ENCODE measurements at places on chromosomes 12 and 14.
A peak's percentile ranks its signal among the peaks of the same experiment; 100 is the strongest.

GRCh38 chr12:5434647-5435560 lies 3.0 kb downstream of the NTF3 start:
- H3K4me1 ChIP-seq = peaks cover 7% of the 10 kb centered on the region
- H3K27me3 ChIP-seq = no peaks in the 10 kb centered on the region

DNA sequence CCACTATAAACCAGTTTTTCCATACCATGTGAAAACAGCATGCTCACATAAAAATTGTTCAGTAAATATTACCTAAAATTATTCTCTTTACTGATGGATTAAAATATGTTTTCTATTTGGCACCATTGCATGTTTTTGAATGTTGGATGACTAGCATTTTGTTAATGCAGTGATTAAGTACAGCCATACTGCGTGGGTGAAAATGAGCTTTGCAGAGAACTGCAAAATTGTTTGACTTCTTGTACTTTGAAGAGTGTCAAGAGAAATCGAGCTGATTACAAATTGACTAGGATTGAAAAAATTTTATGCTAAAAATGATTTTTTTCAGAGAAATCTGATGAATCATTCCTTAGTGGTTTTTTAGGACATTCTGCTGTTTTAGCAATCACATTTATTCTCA lies 452.9 kb downstream of the RPL10L start:
- no peaks in the 10 kb centered on the region for H3K36me3 ChIP-seq
- no peak overlapping the region for H3K27ac ChIP-seq

DNA sequence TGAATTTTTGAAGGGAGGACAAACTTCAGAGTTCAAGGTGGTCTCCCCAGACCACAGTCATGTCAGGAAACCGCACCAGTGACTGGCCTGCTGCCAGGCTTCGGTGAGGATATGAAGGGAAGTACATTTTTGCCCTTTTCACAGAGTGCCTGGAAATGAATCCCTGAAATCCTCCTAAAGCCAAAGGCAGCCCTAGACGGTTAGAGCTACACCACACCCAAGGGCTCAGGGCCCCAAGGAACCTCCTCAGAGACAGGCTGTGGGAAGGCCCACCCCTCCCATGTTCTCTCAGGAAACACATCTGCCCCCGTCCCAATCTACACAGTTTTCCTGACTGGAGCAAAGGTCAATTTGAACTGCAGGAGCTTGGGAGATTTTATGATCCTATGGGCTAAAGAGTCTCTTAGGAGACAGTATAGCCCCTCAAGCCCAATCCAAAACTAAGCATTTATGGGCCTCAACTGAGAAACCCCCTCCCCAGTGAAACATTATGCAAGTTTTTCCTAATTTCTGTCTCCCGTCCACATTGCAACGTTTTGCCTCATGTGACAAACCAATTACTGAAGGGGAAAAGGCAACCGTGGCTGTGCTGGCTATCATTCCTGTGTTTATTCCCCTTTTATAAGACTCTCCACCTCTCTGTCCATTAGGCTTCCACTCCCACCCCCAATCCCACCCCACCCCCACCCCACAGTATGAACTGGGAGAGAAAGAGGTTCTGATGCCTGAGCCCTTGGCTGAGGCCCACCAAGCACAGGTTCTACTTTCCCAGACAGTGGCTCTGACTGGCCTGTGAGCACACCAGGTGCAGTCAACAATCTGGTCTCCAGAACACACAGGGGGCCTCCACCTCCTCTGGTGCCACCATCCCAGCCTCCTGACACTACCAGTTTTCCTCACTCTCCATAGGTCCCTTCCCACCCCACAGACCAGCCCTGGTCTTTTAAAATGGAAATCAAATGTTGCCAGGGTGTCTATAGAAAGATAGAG lies 9.6 kb upstream of the RNASE1 start:
- no peaks in the 10 kb centered on the region for H3K27me3 ChIP-seq

- H3K4me1 ChIP-seq = peaks cover 86% of the 10 kb centered on the region
- H3K27ac ChIP-seq = peak overlapping the region; percentile 94
- no peaks in the 10 kb centered on the region for H3K27me3 ChIP-seq
- no peak overlapping the region for H3K4me3 ChIP-seq
Measured at GRCh38 chr12:19453961-19454360, 14.7 kb downstream of the AEBP2 start.

- H3K36me3 ChIP-seq = no peaks in the 10 kb centered on the region
- H3K27me3 ChIP-seq = no peaks in the 10 kb centered on the region
- peak overlapping the region; percentile 77 for H3K27ac ChIP-seq
- peaks cover 47% of the 10 kb centered on the region for H3K4me1 ChIP-seq
- no peak overlapping the region for H3K4me3 ChIP-seq
Measured at GRCh38 chr14:65926935-65927700, 514.6 kb downstream of the FUT8 start.

GRCh38 chr12:65279369-65280112 lies 1.1 kb downstream of the MSRB3 start:
- H3K4me1 ChIP-seq = peaks cover 20% of the 10 kb centered on the region
- H3K27ac ChIP-seq = no peak overlapping the region
- peaks cover 47% of the 10 kb centered on the region for H3K27me3 ChIP-seq
- no peak for DNase-seq
- no peaks in the 10 kb centered on the region for H3K36me3 ChIP-seq
- H3K4me3 ChIP-seq = peak overlapping the region; percentile 80

- DNase-seq = no peak
- H3K27ac ChIP-seq = no peak overlapping the region
- H3K4me1 ChIP-seq = peaks cover 21% of the 10 kb centered on the region
- no peaks in the 10 kb centered on the region for H3K27me3 ChIP-seq
Measured at GRCh38 chr14:35390577-35391387, 13.8 kb downstream of the NFKBIA start.

DNA sequence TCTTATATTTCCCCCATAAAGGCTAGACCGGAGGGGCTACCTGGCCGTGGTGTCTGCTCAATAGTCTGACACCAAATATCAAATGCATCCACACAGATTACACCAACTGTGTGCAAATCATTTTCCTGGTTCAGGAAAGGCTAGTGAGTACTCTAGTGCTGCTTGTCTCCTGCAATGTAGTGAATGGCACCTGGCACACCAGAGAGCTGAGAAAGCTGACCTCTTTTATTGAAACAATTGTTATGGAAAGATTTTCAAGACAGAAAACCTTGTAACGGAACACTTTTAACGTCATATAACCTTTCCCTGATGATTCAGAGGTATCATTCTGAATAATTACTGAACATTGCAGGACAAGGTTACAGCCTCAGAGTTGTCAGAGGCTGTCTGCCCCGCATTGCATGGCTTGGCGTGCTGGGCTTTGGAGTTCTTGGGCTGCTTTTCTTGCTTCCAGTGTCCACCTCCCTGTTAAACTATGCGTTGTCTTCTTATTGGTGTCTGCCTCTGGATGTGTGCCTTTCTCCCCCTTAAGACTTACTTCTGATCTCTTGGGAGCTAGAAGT lies 40.7 kb upstream of the HDAC7 start:
- peaks cover 4% of the 10 kb centered on the region for H3K27me3 ChIP-seq
- no peak for DNase-seq
- H3K27ac ChIP-seq = no peak overlapping the region
- no peaks in the 10 kb centered on the region for H3K36me3 ChIP-seq
- H3K4me3 ChIP-seq = no peak overlapping the region

DNA sequence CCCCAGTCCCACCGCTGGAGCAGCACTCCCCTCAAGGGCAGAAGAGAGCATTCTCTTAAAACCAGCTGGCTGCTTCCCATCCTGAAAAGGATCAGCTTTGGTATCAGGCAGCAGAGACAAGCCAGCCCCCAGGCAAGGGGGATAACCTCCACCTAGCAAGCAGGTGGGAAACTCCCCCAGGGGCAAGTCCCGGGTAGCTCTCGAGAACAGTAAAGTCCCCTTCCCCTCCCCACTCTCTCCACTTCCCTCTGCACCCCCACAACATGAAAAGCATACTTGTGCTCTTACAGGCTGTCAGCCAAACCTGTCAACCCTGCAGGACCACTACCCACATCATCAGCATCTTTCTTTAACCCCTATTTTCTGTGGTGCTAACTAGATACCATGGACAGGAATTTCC lies 254.0 kb downstream of the NTF3 start:
- no peak overlapping the region for H3K4me3 ChIP-seq
- no peaks in the 10 kb centered on the region for H3K36me3 ChIP-seq
- no peaks in the 10 kb centered on the region for H3K4me1 ChIP-seq
- H3K27me3 ChIP-seq = no peaks in the 10 kb centered on the region

GRCh38 chr14:61470261-61470960 lies 149.0 kb downstream of the PRKCH start:
- H3K4me1 ChIP-seq = peaks cover 61% of the 10 kb centered on the region
- DNase-seq = peak; percentile 48
- peak overlapping the region; percentile 23 for H3K4me3 ChIP-seq

DNA sequence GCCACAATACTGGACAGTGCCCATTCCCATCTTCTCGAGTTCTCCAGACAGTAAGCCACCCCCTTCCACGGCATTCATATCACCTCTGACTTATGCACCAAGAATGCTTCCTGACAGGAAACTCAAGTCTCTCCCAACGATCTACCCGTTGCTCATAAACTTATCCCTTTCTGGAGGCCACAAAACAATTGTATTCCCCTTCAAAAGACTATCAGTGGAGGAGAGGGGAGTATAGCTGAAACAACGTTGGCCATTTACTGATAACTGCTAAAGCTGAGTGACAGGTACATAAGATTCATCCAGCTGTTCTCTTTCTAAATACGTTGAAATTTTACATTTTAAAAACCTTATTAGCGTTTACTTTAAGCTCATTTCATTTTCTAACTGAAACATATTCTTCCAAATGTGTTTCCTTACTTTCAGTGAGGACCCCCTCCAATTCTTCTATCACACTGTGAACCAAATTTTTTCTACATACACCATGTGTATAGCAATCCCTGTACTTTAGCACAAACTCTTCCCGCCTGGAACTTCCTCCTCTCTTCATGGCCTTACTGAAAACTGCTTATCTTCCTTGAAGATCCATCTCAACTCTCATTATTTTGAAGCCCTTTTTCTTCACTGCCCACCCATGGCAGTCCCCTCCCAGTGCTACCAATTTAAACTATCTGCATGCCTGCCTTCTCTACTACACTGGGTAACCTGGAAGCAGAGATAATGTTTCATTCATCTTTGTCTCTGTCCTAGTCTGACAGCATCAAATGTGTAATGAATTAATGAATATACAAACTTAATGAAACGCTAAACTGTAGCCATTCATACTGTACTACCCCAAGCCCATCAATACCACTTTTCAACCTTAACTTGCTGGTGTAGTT lies 28.8 kb downstream of the ATXN2 start:
- peaks cover 19% of the 10 kb centered on the region for H3K4me1 ChIP-seq
- no peaks in the 10 kb centered on the region for H3K27me3 ChIP-seq
- H3K36me3 ChIP-seq = no peaks in the 10 kb centered on the region
- H3K27ac ChIP-seq = 0 out of 2 replicates have a peak overlapping the region, but pooled peaks have one; percentile 2
- DNase-seq = no peak

DNA sequence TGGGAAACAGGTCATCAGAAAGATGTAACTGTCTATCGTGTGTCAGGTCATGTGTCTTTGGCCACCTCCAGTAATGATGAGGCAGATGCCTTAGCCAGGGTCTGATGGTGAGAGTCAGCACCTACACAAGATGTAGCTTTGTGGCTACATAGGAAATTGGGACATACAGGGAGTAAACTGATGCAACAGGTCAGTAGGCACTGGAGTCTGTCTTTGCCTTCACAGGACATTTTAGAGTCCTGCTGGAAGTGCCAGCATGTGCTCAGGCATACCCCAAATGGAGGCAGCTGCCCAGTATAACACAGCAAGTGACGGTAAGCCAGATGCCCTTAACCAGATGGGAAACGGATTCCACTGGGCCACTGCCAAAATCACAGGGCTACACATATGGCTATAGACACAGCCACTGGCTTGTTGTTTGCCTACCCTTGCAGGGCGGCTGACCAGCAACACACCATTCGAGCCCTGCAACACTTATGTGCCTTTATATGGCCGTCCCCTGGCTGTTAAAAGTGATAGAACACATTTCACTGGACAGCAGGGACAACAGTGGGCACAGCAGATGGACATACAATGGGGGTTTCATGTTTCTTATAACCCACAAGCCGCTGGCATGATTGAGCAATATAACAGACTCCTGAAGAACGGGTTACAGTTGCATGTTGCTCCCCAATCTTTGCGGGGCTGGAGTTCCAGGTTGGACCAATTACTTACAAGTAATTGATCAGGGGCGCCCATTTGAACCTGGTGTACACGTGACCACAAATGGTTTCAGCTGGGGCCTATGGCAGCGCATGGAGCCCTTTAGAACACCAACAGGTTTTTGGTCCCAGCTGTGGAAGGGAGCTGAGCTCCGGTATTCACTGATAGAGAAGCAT lies 12.9 kb upstream of the RNASE12 start:
- H3K4me1 ChIP-seq = peaks cover 16% of the 10 kb centered on the region
- H3K27ac ChIP-seq = no peak overlapping the region
- H3K4me3 ChIP-seq = no peak overlapping the region
- no peak for DNase-seq
- H3K36me3 ChIP-seq = no peaks in the 10 kb centered on the region

DNA sequence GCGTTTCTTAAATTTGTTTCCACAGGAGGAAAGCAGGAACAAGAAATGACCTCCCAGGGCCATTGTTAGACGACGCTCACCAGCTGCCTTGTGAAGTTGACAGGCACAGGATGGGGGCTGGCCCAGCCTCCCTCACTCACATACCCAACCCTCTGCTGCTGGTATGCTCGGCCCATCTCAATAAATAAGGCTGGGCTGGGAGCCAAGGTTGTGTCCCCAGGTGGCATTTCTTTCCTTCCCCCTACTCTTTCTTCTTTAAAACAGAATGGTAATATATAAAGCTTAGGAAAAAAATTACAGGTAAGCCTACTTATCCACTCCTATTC lies 93.0 kb downstream of the ACTN1 start:
- H3K4me3 ChIP-seq = no peak overlapping the region
- H3K4me1 ChIP-seq = no peaks in the 10 kb centered on the region
- H3K36me3 ChIP-seq = peaks cover 74% of the 10 kb centered on the region
- no peak overlapping the region for H3K27ac ChIP-seq

GRCh38 chr14:64943556-64943955 lies 1.0 kb upstream of the GPX2 start:
- peak overlapping the region; percentile 34 for H3K27ac ChIP-seq
- peaks cover 3% of the 10 kb centered on the region for H3K36me3 ChIP-seq
- H3K27me3 ChIP-seq = no peaks in the 10 kb centered on the region
- no peak overlapping the region for H3K4me3 ChIP-seq
- peaks cover 24% of the 10 kb centered on the region for H3K4me1 ChIP-seq
- DNase-seq = no peak

GRCh38 chr12:78146365-78146772 lies 315.7 kb downstream of the NAV3 start:
- no peak for DNase-seq
- H3K36me3 ChIP-seq = no peaks in the 10 kb centered on the region
- no peak overlapping the region for H3K27ac ChIP-seq
- H3K4me3 ChIP-seq = no peak overlapping the region
- no peaks in the 10 kb centered on the region for H3K27me3 ChIP-seq
- peaks cover 10% of the 10 kb centered on the region for H3K4me1 ChIP-seq

DNA sequence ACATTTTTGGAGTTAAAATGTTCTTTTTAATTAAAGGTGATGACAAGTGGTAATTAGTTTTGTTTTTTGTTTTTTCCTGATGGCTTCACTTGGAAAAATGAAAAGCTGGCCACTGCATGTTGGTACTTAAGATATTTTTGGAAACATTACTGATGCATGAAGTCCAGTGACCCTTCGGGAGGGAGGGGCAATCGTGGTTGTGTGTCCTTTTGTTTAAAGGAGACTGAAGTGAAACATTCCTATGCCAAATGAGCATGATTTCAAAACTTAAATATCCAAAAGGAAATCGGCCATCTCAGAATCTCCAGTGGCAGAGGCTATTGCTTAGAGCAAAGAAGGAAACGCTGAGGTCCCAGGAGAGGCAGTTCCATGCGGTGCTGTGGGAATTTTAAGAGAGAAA lies 20.1 kb downstream of the LTBP2 start:
- no peak overlapping the region for H3K27ac ChIP-seq
- no peaks in the 10 kb centered on the region for H3K27me3 ChIP-seq
- no peak for DNase-seq
- H3K4me3 ChIP-seq = no peak overlapping the region

Data from WTC11 (cell line).